ENCODE measurements at places on chromosomes 6 and 20.

GRCh38 chr6:154440422-154441043 is 70.0 kb downstream of the CNKSR3 start:
- no peak for DNase-seq

- no peak for DNase-seq
Measured at GRCh38 chr6:125637207-125637606, 112.2 kb upstream of the HEY2 start.

- peak; percentile 90 for DNase-seq
Measured at GRCh38 chr20:36835453-36836198, 40.3 kb upstream of the TLDC2 start.

GRCh38 chr20:56953048-56953586 is 313.3 kb downstream of the BMP7 start:
- no peak for DNase-seq

DNA sequence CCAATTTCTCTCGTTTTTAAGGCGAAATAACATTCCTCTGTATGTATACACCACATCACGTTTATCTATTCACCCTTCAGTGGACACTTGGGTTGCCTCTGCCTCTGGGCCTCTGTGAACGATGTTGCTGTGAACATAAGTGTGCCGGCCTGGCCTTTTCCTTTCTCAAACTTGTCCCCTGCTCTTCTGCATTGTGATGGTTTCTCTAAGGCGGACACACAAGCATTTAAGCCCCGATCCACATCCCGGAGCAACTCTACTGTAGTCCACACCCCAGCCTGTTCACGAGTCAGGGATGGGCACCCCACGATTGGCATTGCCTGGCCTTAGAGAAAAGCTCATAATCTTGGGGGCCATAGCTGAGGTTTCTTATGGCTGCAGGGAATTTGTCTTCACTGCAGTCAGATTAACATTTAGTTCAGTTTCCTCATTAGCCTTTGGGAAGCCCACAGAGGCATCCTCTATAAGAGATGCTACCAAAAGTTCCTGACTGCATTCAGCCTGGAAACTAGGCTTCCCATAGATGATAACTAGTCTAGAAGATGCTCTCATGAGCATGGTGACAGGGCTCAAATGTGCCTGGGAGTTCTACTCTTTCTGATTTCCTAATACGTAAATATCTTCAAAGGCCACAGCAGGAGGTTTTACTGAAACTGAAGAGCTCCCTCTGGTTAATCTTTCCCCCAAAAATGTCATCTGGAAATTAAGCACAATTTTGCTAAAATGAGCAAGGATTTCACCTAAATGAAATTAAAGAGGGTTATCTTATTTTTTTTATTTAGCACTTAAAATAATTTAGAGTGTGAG is 762 bp downstream of the ZC3H12D start:
- DNase-seq, result no peak

DNA sequence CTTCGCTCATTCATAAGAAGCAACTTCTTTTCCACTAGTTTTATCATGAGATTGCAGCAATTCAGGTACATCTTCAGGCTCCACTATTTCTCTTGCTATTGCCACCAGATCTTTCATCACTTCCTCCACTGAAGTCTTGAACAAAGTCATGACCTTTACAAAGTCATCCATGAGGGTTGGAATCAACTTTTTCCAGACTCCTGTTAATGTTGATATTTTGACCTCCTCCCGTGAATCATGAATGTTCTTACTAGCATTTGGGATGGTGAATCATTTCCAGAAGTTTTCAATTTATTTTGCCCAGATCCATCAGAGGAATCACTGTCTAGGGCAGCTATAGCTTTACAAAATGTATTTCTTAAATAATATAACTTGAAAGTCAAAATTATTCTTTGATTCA is 1.5 kb downstream of the CENPQ start:
- no peak for DNase-seq

- no peak for DNase-seq
Measured at GRCh38 chr6:31697555-31697954, 5.6 kb downstream of the ABHD16A start.

GRCh38 chr6:148580442-148580841 is 166.4 kb upstream of the UST start:
- DNase-seq, result no peak

DNA sequence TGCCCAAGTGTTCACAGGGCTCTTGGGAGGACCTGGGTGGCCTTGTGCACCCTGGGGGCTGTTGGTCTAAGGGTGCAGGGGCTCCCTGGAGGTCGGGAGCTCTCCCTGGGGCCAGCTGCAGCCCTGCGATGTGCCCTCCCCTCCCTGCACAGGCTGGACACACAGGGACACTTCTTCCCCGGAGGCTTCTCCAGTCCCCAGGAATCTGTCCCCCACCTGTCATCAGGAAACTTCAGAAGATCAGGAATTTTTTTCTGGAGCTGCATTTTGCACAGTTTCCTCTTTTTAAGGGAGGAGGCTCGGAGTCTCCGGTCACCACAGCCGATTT is 66.9 kb upstream of the BHLHE23 start:
- no peak for DNase-seq

DNA sequence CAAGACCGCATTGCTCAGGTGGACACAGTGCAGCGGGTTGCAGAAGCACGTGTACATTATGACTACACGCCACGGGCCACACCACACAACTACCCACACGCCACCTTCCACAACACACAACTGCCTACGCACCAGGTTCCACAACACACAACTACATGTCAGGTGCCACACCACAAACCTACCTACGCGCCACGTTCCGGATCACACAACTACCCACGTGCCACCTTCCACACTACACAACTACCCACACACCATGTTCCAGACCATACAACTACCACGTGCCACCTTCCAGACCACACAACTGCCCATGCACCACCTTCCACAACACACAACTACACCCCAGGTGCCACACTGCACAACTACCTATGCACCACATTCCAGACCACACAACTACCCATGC is 20.5 kb downstream of the THBS2 start:
- DNase-seq, result no peak

GRCh38 chr6:148497257-148497656 is 154.6 kb downstream of the SASH1 start:
- no peak for DNase-seq

GRCh38 chr20:17714597-17714996 is 14.8 kb downstream of the BANF2 start:
- no peak for DNase-seq

- DNase-seq, result no peak
Measured at GRCh38 chr6:52254731-52255378, 10.6 kb upstream of the IL17F start.

DNA sequence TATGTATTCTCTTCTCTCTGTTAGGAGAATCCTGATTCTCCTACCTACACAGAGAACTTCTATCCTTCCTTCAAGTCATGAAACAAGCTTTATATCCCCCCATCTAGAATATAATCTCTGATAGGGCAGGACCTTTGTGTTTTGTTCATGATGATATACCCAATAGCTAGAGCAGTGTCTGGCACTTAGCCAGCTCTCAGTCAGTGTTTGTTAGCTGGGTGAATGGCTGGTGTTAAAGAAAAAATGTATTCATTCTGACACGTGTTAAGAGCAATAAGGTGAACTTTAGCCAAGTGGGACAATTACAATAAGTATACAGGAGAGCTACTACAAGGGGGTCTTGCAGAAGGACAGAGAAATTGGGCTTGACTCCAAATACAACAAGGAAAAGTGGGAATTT is 34.3 kb upstream of the TNFRSF21 start:
- no peak for DNase-seq

GRCh38 chr20:46990017-46990595 is 95.5 kb downstream of the EYA2 start:
- DNase-seq, result no peak

DNA sequence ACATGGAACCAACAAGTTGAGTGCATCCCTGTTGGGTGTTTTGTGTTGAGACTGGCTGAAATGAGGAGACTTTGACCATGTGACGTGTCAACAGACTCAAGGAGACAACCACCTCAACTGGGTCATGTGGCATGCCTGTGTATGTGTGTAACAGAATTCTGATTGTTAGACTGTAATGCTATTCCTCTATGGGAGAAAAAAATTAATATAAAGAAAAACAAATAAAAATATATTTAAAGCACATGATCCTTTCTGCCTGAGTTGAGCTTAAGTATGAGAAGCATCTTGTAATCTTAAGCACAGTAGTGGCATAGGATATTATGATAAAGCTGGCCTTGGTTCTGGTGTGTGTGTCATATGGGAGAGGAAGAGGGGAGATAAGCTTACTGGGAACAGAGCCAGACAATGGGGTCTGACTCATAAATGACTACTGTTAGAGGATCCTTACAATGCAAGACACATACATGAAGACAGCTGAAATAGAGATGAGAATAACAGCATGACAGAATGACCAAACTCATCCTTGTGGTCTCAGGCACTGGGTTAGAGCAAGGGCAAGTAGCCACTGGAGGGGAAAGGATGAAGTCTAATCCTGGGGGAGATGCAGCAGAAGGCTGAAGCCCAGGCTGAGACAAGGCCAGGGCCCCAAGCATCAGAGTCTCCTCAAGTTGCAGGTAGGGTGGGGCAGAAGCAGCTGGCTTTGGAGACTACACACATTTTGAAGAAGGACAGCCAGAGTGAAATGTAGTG is 9.2 kb downstream of the TP53INP2 start:
- no peak for DNase-seq

DNA sequence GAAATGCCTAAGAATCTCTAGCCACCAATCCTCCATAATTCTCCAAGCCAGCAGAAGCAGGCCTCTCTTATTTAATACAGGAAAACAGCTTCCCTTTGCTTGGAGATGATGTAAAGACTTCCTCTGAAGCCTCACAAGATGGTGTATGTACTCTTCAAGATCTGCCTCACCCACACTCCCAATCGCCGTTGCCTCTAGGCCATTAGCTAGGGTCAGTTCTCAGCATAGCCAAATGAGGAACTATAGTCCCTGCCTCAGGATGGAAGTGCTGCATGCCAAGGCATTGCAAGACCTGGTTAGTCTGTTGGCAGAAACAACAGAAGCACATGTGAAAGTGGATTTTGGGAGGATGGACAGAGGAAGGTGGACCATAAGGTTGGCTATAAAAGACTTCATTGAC is 139.1 kb downstream of the SCML4 start:
- no peak for DNase-seq

GRCh38 chr20:32524829-32525501 is 60.2 kb downstream of the NOL4L start:
- DNase-seq, result no peak

DNA sequence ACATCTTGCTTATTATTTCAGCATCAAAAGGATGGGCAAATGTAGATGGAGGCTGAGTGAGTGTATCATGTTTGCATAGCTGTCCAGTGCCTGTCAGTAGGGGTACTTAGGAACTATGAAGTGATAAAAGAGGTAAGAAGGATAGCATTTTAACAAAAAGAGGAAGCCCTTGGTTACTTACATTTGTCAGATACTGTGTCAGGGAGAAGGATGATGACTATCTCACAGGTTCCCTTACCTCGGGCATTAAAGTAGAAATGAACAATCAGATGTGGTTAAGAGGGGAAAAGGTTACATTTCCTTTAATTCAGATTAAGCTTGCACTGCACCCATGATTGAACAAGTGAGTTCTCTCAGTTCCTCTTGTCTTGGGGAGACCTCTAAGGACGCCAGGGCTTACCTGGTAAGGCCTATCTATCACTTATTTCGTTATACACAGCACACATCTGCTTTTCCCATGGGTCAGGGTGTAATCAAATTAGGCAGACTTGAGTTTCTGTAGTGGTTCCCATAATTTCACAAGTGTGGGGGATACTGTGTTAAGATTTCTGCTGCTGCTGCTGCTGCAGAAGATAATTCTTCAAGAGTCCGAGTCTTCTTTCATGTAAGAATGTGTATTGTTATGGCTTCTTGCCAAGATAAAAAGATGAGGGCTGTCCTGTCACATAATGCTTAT is 4.5 kb downstream of the FOXO3 start:
- DNase-seq, result no peak

GRCh38 chr6:139882234-139882633 is 507.8 kb upstream of the CITED2 start:
- DNase-seq, result no peak

- no peak for DNase-seq
Measured at GRCh38 chr20:45049904-45050471, 50.9 kb downstream of the KCNS1 start.

- no peak for DNase-seq
Measured at GRCh38 chr20:63003546-63003945, 3.2 kb downstream of the BHLHE23 start.

DNA sequence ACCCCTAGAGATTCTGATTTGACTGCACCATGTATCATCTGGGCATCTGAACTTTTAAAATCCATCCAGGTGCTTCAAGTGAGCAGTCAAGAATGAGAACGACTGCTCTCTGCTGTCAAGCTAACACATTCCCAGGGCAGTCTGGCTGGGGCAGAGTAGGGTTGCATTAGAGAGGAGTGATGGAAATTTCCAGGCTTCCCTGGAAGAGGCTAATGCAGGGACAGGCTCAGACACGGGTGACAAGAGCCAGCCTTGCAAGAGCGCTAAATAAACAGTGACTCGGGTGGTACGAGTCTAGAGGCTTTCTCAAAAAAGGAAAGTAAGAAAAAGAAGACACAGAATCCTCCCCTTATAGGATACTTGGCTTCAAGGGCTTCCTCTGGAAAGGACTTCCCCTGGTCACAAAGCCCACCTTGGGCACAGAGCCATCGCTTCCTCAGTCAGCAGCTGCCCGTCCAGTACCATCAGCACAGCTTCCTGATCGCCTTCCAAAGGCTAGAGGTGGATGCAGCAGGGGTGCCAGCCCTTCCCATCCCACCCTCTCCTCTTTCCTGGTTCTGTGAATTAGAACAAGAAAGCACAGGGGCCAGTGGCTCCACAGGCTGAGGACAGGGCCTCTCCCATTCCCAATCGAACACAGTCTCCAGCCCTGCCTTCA is 177.4 kb upstream of the RREB1 start:
- DNase-seq, result no peak

DNA sequence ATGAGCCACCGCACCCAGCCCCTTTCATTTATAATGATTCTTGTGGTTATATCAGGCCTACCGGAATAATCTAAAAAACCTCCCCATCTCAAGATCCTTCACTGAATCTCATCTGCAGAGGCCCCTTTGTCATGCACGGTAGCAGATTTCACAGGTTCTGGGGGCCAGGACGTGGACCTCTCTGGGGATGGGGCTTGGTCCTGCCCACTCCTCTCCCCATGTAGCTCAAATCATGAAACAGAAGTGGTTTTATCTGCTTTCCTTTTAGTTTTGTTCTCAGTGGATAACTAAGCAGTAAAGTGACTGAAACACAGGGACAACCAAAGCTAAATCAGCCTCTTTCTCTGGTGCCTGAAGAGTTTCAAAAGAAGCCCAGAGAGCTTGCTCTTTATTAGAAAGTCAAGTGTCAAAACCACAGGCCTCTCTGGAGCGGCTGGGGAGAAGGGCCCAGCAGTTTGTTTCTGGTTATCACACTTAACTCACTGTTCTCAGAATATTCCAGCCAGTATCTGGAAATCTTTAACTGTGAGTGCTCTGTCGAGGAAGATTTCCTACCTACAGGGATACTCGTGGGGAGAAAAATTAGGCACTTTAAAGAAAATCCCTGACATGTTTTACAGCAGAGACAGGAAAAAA is 60.6 kb upstream of the FAM184A start:
- DNase-seq, result no peak

DNA sequence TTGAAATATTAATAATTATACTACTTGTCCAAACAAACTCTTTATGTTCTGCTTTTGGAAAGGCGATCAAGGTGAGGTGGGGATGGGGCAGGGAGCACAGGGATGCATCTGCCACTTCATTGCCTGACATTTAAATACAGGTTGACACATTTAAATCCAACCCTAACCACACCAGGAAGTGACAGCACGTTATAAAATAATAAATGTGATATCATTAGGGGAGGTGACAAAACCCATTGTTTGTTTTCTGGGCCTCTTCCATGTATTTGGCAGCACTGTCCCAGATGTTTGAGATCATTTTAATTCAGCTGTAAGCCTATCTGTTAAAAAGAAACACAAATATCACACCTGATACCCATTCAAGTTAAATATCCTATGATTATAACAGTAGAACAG is 342.4 kb upstream of the ARID1B start:
- no peak for DNase-seq
